ACHN (cell line): ENCODE measurements at places on chromosomes 3 and 15.

- DNase-seq: no peak
Measured at GRCh38 chr3:171333784-171334464, 126.3 kb downstream of the TNIK start.

GRCh38 chr15:79948095-79948695, 22.8 kb downstream of the BCL2A1 start:
- DNase-seq: no peak

DNA sequence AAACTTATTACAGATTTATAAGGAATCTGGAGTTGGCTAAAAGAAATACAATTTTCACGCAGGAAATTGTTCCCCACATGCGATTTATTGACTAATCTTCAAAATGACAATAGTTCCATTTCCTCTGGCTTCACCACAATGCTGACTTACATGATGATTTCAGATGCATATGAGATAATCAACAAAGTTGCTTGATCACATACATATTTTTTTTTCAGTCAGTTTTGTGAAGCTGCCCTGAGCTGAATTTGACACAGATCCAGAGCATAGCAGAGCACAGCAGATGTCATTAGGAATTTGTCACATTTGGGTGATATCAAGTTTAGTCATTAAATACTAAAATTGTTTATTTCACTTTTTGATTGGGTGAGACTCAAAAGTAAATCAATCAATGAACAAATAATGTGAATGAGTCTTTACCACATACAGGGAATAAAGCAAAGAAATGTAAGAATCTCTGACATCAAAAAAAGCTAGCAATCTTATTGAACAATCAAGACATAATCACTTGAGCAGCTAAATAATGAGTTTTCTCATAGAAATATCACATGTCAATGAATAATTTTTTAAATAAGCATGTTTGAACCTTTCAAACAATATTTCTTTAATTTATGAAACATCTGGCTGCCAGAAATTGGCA, 18.3 kb downstream of the CPB1 start:
- DNase-seq: no peak

GRCh38 chr3:129605203-129605921, 1.1 kb downstream of the PLXND1 start:
- DNase-seq: no peak

- no peak for DNase-seq
Measured at GRCh38 chr3:107260207-107260606, 117.0 kb upstream of the CCDC54 start.

- DNase-seq: peak; percentile 57
Measured at GRCh38 chr3:183895296-183895695, 10.6 kb upstream of the PARL start.

DNA sequence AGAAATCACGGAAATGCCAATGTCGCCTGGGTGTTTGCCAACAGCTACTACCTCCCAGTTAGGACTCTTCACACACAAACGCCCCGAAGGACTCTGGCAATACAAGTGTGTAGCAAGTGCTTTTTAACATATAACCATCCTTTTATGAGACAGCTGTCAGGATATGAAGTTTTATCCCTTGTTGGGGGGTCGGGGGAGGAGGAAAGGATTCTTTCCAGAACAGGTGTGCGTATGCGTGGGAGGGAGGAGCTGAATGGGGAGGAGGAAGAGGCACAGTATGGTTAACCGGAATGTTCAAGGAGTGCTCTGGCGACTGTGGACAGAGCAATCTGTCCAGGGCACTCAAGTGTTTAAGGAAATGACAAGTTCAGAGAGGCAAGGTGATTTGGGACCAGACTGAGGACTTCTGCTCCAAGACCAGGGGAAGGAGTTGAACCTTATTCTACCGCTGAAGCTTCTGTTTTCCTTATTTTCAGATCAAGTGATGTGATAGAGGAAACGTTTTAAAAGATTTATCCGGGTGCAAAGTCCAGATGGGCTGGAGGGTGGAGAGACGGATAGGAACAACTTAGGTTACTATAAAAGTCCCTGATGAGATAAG, 1.3 kb downstream of the TSPAN3 start:
- DNase-seq: no peak

- no peak for DNase-seq
Measured at GRCh38 chr3:184868477-184868876, 56.5 kb downstream of the VPS8 start.

DNA sequence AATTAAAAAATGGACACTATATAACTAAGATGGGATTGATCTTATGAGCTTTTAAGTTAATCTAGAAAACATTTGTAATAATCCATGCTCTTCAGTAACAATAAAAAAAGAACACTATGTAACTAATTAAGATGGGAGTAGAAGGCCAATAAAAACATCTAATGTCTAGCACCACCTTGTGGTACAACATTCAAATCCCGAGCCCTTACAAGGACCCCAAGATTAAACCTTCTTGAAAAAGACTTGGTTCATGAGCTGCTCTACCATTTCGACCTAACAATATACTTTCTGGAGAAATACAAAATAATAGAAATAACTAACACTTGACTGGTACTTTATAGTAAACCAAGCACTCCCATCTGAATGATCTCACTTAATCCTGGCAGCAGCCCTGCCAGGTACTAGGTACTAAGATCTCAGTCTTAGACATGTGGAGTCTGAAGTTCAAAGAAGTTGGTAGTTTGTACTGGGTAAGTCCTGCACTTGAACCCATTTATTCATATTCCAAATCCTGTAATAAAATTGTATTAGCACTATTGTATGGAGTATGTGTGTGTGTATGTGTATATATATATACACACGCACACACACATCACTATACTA, 21.8 kb downstream of the METTL6 start:
- peak; percentile 57 for DNase-seq

GRCh38 chr3:172132159-172132586, 92.8 kb downstream of the FNDC3B start:
- no peak for DNase-seq

GRCh38 chr15:86165265-86166211, 85.9 kb downstream of the AGBL1 start:
- no peak for DNase-seq

- peak; percentile 42 for DNase-seq
Measured at GRCh38 chr15:32844118-32844711, 126.4 kb downstream of the GREM1 start.

GRCh38 chr3:144295613-144296012, 324.0 kb downstream of the DIPK2A start:
- no peak for DNase-seq

GRCh38 chr15:70127288-70127746, 29.6 kb upstream of the TLE3 start:
- DNase-seq: no peak
